ENCODE measurements at places on chromosomes 3 and 15. TPM values are rescaled to one million over a fixed set of nuclear protein-coding genes. Genes with fewer than 3 reads are reported as not detected.

The GOLGA8J gene
- not detected for total RNA-seq

The SCG3 gene
- not detected for total RNA-seq

The SLC12A1 gene
- not detected for total RNA-seq

The SLC22A13 gene
- not detected for total RNA-seq

The GOLGA6L4 gene
- total RNA-seq = 3.4 TPM

Measured in glomerular endothelial cell (primary cell).